ENCODE measurements at places on chromosomes 5 and 9.
A peak's percentile ranks its signal among the peaks of the same experiment; 100 is the strongest.

DNA sequence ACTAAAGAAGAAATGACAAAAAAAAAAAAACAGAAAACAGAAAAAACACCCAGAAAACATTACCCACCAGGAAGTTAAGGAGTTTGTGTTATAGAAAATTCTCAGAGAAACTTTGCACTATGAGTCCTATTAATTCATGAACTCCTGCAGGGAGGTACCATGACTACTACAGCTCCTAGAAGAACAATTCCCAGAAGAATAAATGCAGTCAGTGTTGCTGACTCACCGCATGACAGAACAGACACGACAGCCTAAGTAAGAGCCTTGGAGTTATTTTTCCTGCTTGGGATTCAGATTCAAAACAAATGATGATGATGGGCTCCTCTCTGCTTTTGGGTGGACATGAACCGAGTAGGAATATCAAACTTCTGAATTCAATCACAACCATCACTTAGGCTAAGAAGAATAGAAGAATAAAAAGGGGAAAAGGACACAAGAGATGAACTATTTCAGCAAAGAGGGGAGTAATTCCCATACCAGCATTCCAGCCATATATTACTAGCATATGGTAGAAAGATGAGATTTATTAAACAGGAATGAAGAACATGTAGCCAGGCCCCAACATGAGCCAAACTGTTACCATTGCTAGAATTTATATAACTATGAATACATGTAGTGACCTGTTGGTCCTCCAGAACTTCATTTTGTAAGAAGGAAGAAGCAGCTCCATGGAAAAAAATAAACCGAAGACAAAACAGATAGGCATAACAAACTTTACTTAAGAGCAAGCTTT lies 209.6 kb upstream of the PDE4D start:
- no peak for DNase-seq

DNA sequence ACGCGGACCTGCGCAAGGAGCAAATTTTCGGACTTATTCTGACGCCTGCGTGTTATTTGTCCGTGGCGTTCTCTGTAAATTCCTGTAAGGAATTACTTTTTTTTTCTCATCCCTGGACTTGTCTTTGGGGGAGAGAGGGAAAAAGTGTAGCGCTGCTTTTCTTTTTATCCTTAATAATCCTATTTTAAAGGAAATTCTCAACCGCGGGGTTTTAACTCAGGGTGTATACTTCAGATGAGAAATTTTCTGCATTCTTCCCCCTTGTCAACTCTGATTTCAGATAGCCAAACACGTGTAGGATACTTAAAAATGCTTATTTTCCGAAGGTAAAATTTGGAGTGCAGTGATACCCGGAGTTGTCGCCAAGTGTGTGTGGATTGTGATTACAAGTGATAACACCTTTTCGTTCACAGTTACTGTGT lies 853 bp downstream of the DCP2 start:
- DNase-seq, result no peak

GRCh38 chr9:86281593-86282076 lies 703 bp downstream of the ISCA1 start:
- peak; percentile 13 for DNase-seq

- DNase-seq, result no peak
Observed at GRCh38 chr5:129978270-129978669, 74.0 kb downstream of the CHSY3 start.

DNA sequence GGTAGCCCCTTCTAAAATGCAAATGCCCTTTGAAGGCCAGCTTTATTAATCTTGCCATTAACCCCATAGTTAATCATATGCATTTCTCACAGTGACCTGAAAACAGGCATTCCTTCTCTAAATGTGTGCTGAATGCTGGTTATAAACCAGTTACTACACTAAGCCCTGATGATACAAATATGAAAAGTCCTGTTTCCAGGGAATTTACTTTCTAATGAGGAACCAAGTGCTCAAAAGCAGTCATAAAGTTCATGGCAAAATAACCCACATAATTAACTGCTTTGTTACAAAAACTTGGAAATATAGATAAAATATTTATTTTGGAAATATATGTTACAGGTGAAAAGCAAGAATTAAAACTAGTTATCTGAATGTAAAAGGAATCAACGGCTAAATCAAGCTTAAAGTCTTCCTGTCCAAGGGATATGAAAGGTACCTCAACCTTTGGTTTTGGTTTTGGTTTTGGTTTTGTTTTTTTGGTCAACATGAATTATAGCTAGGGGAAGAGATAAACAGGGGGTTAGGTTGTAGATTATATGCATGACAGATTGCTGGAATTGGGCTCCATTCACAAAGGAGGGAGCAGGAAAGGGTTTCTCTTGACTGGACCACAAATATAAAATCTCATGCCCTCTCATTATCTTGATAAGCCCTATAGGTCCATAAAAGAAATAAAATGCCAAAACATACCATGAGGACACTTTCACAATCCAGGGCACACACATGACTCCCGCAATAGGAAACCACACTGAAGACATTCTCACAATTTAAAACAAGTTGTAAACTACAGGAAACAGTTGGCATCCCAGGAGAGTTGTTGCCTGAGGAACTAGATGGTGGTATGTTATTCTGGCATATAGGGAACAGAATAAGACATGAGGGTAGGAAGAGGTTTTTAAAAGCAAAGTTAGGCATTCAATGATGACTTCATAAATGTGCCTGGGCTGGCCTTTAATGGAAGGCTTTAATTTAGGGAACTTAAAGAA lies 46.7 kb upstream of the MACIR start:
- DNase-seq, result peak; percentile 54

DNA sequence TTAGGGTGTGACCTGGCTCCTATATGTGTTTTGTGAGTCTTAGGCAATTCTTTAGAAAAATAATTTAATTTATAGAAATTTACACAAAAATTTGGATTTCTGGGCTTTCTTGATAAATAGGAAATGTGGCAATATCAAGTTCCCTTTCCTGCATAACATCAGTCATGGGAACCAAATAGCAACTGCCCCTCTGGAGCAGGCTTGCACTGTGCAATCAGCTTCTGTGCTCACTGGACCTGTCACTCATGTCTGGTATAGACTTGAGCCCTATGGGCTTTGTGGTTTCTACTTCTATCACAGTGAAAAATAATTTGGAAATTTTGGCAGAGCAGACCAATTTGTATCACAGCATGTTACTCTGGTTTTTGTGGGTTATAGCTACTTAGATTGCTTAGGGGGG lies 131.7 kb downstream of the ADGRV1 start:
- DNase-seq, result peak; percentile 50

GRCh38 chr5:108769352-108769751 lies 21.7 kb downstream of the FER start:
- no peak for DNase-seq

GRCh38 chr9:126131066-126132010 lies 195.3 kb upstream of the MVB12B start:
- no peak for DNase-seq

- no peak for DNase-seq
Observed at GRCh38 chr5:36741128-36741527, 134.7 kb downstream of the SLC1A3 start.

GRCh38 chr5:151697452-151697851 lies 10.7 kb upstream of the SPARC start:
- no peak for DNase-seq

DNA sequence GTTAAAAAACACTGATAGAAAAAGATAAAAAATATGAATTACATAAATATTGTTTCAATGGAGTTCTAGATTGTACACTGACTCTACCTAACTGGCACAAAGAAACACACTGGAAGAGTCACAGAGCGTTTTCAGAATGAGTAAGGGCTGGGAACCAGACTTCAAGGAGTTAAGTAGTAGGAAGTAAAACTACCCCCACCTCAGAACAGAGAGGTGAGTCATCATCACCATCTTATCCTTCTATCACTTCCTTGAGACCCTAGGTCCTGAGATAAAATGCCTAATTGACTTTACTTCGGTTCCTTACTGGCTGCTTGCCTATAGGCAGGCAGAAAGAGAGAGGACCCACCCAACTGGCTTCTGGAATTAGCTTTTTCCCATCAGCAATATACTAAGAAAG lies 79.7 kb downstream of the ELAVL2 start:
- DNase-seq, result no peak

GRCh38 chr5:82074950-82075349 lies 103.1 kb downstream of the ATG10 start:
- DNase-seq, result no peak

DNA sequence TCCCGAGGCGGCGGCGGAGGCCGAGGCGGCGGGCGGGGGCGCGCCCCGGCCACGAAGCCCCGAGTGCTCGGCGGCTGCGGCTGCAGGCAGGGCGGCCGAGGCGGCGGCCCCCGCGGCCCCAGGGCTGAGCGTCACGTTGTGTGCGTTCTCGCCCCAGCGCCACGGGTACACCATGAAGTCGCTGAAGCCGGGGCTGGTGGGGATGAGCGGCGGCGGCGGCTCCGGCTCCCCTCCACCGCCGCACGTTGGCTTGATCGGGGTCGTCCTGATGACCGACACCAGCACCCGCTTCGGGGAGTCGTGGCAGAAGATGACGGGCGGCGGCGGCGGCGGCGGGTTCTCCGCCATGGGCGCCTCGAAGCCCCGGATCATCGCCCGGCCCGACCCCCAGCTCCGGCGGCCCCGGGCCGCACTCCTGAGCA lies 498 bp downstream of the ZNF367 start:
- no peak for DNase-seq

GRCh38 chr5:120016717-120017382 lies 387.5 kb downstream of the FAM170A start:
- DNase-seq, result no peak

- peak; percentile 67 for DNase-seq
Observed at GRCh38 chr5:54672871-54673270, 155.3 kb downstream of the SNX18 start.

DNA sequence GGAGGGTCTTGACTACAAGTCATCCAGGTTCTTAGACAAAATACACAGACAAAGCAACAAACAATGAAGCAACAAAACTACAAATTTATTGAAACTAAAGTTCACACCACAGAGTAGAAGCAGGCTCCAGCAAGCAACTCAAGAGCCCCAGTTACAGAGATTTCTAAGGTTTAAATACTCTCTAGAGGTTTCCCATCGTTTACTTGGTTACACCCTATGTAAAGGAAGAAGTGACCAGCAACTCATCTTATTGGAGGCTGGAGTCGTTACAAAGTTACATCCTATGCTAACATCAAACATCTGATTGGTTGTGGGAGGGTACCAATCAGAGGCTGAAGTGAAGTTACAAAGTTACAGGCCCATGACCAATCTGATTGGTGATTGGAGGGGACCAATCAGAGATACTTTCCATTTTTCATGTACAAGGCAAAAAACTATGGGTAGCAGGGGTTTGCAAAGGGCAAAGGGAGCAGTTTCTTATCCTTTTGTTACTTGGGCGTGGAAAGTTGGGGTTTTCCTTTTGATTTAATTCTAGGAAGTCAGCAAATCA lies 2292.6 kb upstream of the C9orf72 start:
- DNase-seq, result no peak

- peak; percentile 84 for DNase-seq
Observed at GRCh38 chr9:81737871-81738507, 48.6 kb upstream of the TLE1 start.

GRCh38 chr9:16915126-16915831 lies 44.8 kb upstream of the BNC2 start:
- DNase-seq, result no peak

DNA sequence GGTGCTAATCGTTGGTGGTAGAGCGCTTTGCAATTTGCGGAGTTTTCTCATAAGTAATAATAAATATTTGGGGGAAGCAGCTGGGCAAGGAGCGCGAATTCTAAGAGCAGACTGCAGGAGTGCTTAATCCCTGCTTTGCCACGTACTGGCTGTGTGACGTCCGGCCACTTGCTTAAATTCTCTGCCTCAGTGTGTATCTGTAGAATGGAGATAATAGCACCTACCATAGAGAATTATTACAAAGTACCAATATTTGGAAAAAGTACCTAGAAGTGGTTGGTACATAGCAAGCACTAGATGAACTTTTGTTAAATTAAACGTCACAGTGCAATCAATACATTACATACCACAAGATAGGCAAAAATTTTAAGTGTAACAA lies 598 bp upstream of the TMED7 start:
- DNase-seq, result no peak

DNA sequence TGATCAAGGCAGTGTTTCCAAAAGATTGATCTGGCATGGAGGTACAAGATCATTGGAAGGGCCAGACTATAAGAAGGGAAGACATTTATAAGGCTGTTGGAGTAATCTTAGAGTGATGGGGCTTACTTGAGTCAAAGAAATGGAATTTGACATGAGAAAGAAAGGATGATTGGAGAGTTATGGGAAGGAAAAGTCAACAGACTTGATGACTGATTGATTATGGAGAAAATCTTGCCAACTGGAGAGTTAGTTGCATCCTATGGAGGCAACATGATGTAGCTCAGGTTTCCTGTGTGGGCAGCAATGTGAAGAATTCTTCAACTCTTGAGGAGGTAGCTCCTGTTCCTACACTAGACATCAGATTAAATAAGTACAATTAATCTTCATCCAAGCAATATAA lies 10.9 kb upstream of the MAST4 start:
- DNase-seq, result no peak

DNA sequence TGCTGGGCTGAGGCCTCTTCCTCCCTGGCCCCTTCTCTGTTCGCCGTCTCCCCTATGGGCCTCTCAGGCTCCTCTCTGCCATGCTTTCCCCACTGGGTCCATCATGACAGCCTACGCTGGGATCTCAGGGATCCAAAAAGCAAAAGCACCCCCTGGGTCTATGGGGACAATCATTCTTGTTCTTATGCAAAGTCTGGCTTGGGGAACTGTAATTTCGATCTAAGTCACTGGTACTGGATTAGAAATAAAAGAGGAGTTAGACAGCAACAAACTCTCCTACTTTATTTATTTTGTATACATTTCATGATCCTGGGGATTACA lies 86.6 kb downstream of the SLC38A9 start:
- no peak for DNase-seq

- DNase-seq, result peak; percentile 80
Observed at GRCh38 chr9:98247831-98248657, 7.4 kb downstream of the TBC1D2 start.

- DNase-seq, result no peak
Observed at GRCh38 chr5:143781993-143782520, 29.9 kb upstream of the HMHB1 start.

DNA sequence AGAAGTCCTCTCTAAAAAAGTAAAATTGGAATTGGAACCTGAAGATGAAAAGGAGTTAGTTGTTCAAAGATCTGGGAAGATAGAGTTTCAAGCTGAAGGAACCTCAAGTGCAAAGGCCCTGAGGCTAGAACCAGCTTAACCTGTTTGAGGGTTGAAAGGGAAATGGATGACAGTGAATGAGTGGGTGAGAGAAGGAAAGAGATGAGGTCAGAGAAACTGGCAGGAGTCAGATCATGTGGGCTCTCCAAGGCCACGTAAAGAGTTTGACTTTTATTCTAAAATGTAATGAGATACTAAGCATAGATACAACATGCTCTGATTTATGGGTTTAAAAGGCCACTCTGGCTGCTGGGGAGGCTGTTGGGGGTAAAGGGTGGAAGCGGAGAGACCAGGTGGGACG lies 2.5 kb upstream of the RAD23B start:
- DNase-seq, result peak; percentile 37

GRCh38 chr5:171306781-171307591 lies 2.1 kb upstream of the TLX3 start:
- DNase-seq, result no peak

- no peak for DNase-seq
Observed at GRCh38 chr5:124059200-124059599, 547.2 kb downstream of the CSNK1G3 start.

All from suppressor macrophage treated with lipopolysaccharide for 4 hours (primary cell).